ENCODE measurements at places on chromosomes 4 and X.

DNA sequence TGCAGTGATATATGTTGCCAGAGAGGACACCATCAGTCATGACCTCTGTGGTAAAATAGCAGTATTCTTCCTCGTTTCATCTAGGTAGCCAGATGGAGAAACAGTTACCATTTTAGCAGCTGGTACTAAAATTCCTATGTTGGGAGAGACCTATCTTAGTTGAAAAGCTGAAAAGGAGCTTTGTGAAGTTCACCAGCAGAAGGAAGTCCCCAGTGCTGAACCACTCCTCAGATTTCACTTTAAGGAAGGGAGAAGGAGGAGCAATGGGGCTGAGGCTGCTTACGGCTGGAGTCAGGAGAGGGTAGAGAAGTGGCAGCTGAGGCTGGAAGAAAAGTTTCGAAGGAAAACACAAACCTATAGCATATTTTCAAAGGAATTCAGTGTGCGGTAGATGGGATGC, 103.7 kb downstream of the ATXN3L start:
- no peak for DNase-seq

- DNase-seq: no peak
These were observed 363.1 kb upstream of the ZFP42 start for GRCh38 chr4:187632260-187632995.

DNA sequence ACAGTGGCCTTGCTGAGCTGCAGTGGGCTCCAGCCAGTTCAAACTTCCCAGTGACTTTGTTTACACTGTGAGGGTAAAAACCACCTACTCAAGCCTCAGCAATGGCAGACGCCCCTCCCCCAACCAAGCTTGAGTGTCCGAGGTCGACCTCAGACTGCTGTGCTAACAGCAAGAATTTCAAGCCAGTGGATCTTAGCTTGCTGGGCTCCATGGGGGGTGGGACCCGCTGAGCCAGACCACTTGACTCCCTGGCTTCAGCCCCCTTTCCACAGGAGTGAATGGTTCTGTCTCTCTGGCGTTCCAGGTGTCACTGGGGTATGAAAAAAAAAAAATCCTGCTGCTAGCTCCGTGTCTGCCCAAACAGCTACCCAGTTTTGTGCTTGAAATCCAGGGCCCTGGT, 168.9 kb upstream of the INTU start:
- DNase-seq: no peak

DNA sequence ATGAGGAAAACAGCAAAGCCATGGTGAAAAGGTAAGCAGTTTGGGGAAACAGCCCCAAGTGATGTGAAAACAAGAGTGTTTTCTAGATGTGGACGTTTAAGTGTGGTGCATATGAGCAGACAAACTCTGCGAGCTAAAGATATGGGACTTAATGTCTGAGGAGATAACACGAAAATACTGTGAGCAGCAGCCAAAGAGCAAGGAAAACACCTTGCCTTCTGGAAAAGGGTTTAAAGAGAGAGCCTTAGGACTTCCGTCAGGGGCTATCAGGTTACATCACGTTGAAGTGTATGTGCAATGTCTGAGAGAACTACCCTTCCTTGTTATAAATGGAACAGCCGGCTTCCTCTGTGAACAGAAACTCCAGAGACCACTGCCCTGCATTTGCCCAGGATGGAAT, 54.2 kb downstream of the LEF1 start:
- DNase-seq: no peak

DNA sequence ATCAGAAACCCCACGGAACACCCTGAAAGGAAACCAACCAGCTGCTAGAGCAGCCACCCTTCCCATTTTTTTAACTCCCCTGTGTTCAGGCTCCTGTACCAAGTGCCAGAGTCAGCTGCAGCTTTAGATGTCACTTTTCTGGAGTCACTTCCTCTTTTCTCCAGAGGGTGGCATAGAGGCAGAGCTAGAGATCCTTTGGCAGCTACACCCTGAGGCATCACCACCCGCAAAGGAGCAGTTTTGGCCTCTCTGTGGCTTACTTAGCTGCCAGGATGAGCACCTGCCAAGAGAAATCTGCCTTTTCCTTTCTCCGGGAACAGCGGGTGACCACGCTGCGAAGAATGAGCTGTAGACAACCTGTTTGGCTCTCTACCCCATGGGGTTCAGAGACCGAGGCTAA, 58.0 kb upstream of the CHRDL1 start:
- peak; percentile 1 for DNase-seq

DNA sequence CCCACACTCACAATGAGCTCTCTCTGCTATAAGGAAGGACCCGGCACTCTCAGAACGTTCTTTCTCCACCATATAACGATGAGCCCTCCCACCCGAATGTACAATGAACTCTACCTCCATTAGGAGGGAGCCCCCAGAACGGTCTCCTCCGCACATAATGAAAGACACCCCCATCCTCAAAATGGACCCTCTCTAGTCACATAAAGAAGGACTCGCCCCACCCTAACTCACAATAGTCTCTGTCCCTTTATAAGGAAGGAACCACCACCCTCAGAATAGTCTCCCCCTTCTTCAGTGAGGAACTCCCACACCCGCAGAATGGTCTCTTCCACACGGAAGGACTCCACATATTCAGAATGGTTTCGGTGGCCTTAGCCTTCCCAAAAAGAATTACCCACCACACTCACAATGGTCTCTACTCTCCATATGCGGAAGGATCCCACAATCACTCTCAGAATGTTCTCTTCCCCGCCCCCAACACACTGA, 477 bp downstream of the SLC35A2 start:
- no peak for DNase-seq

- no peak for DNase-seq
These were observed 9.7 kb upstream of the SORCS2 start for GRCh38 chr4:7182616-7183015.

GRCh38 chr4:3387154-3387942, 54.4 kb upstream of the HGFAC start:
- no peak for DNase-seq

- DNase-seq: no peak
These were observed 67.0 kb upstream of the GPC4 start for GRCh38 chrX:133482056-133482952.

DNA sequence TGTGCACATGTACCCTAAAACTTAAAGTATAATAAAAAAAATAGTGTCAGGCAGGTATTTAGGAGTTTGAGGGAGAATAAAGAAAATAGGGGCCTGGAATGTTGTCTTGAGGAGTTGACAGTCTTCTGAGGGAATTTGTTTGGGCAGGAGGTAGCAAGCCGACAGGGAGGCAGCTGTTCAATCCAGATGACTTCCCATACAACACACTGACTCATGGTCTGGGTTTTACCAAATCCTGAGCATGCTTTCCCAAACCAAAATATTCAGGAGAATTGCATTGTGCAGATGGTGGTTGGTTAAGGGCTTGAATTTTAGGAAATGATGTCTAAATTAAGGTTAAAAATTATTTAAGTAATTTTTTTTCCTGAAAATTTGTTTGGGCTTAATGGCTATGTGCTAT, 430.0 kb downstream of the INPP4B start:
- DNase-seq: no peak

- DNase-seq: no peak
These were observed 30.2 kb upstream of the FAM9C start for GRCh38 chrX:13074297-13075262.

DNA sequence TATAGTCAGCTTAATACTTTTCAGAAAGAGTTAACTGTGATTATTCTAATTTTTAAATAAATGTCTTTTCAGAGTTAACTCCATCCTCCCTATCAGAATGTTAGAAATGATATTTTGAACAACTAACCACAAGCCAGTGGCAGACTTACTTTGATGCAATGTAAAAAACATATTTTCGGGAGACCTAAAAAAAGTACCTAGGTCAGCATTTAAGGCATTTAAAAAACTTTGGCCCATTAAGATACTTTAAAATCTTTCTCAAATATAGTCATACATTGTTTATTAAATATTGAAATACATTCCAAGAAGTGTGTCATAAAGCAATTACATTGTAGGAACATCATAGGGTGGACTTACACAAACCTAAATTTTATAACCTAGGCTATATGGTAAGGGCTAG, 426.1 kb downstream of the PABPC4L start:
- no peak for DNase-seq

DNA sequence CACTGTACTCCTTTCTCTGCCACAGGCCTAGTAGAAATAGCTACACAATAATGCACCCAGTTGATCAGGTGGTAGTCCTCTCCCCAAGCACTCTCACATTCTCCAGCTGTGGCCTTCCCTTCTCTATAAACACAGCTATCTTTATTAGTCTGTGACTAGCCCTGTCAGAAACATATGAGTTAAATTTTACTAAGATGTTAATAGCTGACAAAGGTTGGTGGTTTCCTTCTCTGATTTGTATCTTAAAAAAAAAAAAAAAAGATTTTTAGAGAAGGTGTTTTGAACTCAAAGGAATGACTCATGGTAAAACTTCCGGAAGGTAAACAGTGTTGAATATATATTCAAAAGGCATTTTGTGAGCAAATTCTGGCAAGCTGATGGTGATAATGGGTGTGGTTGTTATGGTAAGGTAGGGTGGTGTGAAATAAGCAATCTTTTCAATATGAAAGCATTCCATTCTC, 327.4 kb downstream of the PPP3CA start:
- peak; percentile 59 for DNase-seq

GRCh38 chr4:151199319-151200190, 77.4 kb upstream of the PRSS48 start:
- DNase-seq: no peak

GRCh38 chr4:169661761-169662160, 41.4 kb downstream of the CLCN3 start:
- DNase-seq: peak; percentile 55

DNA sequence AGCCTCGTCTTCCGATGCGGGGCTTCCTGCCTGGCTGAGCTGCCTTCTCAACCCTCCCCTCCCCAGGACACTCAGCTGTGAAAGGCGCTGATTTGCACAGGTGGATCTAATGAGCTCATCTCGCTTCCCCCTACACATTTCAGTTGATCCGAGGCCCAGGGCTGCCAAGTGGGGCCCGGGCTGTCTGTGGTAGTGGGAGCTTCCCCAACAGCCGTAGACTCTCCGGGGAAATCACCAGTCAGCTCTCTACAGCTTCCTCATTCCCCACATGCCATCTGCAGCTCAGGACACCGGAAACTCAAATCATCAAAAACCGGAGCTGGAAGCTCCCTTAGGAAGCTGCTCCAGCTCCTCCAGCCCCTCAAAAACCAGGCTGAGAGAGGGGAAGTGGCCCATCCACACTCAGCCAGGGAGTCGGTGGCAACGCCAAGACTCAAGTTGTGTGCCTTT, 56.2 kb downstream of the SMIM20 start:
- DNase-seq: peak; percentile 27

GRCh38 chrX:149567621-149568417, 18.1 kb upstream of the HSFX3 start:
- no peak for DNase-seq

DNA sequence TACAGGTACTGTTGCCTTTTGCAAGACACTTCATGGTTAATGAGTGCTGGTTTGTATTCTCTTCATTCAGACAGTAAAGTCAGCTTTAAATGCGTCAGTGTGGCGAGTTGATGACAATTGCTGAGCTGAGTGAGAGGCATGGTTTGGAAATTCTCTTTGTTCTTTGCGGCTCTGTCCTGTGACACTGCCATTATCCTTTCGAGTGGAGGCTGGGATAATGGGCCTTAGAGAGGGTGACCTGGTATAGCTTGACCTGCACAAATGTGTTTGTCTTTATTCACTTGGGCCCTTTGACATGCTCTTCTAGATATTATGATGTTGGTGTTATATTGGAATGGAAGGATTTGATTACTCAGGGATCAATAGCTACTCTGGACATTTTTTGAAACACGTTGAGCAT, 208.5 kb upstream of the FAT1 start:
- no peak for DNase-seq

DNA sequence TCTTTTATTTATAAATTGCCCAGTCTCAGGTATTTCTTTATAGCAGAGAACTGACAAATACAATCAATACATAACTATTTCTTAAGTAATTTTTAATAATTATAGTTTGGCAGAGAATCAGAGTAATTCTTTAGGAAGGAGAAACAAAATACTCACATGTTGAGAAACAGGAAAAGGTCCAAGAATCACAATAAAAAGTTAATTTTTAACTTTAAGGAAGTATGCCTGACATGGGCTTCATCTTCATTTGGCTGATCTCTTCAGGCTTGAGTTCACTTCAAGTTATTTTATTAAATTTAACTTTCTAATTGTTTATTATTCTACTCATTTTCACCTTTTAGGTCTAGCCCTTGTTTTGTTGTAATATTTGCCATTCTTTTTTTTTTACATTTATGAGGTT, 36.1 kb upstream of the RNF150 start:
- DNase-seq: no peak

DNA sequence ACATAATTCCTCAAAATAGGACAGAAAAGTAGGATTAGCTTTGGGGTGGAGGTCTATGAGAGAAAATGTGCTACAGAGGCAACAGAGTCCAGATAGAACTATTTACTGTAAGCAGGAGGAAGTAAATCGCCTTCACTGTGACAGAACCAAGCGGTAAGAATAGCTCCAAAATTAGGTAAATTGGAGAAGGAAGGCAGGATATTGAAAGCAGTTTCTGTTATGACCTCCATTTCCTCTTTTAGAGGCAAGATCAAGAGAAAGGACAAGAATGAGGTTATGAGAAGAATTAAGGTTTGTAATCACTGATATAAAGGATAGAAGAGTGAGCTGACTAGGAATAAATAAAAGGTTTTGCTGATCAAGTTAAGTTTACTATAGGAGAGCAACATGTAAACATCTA, 44.1 kb upstream of the NEUROG2 start:
- no peak for DNase-seq

- no peak for DNase-seq
These were observed 34.8 kb downstream of the UBE2K start for GRCh38 chr4:39732728-39733127.

DNA sequence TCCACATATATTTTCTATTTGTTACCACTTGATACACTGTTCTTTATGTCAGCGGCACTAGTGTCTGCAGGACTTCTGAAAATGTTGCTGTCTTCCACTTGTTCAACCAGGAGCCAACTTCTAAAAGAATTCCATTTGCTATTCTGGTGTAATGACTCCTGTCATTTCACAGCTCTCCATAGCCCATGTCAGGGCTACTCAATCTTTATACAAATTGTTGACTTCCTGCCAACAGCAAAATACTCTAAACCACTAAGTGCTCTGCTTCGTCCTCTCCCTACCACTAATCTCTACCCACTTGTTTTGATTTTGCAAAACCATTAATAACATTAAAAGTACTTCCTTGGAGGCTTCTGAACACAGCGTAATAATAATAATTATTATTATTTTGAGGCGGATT, 7.2 kb downstream of the CTSO start:
- DNase-seq: no peak

DNA sequence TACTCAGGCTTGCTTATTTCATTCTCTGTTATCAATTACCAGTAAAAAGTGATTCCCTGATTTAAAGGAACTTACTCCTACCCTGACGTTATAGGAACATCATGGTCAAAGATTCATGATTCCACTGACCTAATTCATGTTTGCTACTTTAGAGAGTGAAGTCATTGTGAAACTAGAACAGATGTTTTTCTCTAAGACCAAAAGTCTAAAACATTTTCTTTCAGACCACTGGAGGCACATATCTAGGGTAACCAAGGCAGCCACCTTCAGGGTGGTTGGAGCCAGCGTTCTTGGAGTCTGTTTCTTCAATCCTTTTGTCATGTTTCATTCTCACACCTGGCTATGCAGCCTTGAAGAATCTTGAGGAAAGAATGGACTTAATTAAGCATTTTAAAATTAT, 77.8 kb downstream of the GALNTL6 start:
- no peak for DNase-seq

Data from small intestine (tissue), 16 donors.